ENCODE measurements at places on chromosomes 1 and 21.

- no peak for DNase-seq
Observed at GRCh38 chr1:184483101-184483683, 96.4 kb downstream of the C1orf21 start.

DNA sequence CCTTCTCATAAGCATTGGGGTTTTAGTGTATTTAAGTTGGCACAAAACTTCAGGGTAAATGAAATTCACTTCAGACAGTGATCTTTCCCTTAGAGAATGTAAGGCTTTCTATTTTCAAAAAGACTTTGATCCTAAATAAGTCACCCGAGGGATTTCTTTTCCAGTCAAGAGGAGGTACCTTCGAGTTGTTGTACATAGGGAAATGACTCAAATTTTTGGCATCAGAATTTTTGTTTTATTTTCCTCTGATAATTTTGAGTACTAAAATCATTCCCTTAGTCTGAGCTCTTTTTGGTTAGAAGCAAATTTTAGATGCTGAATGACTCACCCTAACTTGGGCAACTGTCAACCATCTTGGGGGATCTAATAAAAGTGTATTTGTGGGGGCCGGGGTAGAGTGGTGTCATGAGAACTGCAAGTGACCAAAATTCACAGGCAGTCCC, 193.9 kb downstream of the DHRS3 start:
- no peak for DNase-seq

- DNase-seq: no peak
Observed at GRCh38 chr1:221343136-221343535, 398.8 kb downstream of the DUSP10 start.

- no peak for DNase-seq
Observed at GRCh38 chr1:204359474-204360255, at the start of gene PLEKHA6. Gene PLEKHA6, minus strand, starts transcription at chr1:204359929. Its CDS starts 86,202 bp downstream, at chr1:204273727.

GRCh38 chr1:45815667-45816458, 12.5 kb downstream of the MAST2 start:
- no peak for DNase-seq

DNA sequence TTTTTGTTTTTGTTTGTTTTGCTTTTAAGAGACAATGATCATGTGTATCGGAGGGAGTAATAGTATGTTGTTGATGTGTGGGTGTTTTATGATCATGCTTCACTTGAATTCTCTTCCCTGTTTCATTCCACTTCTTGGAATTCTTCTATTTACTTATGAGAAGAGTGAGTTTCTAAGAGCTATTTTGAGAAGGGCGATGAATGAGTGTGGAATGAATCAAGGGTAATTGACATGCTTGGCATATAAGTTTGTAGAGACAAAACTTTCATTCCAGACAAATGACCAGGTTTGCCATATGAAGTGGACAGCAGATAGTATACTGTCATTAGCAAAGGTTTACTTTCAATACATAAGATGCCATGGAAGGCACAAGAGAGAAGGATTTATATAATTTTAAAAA, 42.3 kb upstream of the PDC start:
- no peak for DNase-seq

Measured in HL-60 (cell line).